ENCODE measurements at places on chromosomes 1 and 21. TPM values are rescaled to one million over a fixed set of nuclear protein-coding genes. Genes with fewer than 3 reads are reported as not detected.

DNA sequence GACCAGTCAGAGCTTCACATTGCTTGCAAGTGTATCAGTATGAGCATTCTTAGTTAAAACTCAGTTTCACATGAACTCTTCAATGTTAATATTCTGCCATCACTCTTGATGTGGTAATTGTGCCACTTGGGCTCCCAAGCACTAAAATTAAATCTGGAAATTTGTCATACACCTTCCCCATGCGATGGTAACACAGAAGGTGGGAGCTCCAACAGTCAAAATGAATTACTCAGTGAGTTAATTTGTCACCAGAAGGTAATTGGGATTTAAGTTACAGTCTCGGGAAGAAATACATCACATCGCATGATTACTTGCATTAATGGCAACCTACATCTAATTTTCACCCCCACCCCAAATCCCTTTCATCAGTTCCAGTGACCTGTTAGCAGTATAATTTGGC is 376.5 kb upstream of the DAB1 start:
- no peak for DNase-seq

DNA sequence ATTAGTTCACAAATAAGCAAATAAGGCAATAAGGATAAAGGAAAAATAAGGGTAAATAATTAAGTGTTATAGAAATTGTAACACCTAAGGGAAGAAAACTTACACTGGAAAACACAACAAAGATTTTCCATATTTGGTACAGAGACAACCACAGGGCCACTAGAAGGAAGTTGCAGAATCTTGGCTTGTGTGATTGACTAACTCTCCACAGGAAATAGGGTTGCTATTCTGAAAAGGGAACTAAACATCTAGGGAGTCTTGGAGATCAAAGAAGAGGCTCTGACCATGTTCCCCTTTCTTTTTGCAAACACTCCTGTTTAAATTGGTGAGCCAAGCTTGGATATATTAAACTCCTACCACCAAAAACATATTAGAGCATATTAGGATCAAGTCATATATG is 59.1 kb downstream of the APCS start:
- no peak for DNase-seq

DNA sequence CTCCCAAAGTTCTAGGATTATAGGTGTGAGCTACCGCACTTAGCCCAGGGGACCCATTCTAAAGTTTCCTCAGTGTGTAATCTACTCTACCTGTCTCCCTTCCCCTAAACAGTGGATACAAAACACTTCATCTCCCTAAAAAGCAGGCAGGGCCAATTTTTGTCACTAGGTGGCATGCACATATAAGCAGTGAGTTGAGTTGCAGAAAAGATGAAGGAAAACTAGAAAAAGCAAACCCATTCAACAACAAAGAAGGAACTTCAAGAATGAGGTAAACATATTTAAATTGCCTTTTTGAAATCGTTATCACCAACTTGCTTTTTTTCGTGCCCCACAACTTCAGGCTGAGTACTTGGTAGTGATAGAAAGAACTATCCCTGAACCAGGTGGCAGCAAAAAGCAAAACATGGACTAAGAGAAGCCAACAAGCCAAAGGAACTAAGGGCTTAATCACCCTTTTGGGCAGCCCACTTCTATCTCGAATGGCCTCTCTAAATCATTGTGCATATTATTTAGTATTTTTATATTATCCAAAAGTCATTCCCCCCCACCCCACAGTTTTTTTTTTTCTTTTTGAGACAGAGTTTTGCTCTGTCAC is 19.7 kb upstream of the ALDH9A1 start:
- DNase-seq, result peak; percentile 32

DNA sequence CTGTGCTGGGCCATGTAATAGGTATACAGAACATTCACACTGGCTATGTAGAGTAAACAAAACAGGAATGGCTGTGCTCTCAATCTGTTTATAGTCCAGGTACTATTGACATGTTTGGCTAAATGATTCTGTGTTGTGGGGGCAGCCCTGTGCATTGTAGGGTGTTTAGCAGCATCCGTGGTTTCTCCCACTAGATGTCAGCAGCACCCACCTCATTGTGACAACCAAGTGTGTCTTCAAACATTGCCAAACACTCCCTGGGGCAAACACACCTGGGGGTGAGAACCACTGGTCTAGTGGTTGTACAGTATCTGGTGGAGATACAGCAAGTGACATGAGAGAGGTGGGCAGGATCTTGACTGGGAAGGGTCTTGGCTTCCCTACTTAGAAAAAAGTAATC is 80.4 kb upstream of the SPATA6 start:
- no peak for DNase-seq

DNA sequence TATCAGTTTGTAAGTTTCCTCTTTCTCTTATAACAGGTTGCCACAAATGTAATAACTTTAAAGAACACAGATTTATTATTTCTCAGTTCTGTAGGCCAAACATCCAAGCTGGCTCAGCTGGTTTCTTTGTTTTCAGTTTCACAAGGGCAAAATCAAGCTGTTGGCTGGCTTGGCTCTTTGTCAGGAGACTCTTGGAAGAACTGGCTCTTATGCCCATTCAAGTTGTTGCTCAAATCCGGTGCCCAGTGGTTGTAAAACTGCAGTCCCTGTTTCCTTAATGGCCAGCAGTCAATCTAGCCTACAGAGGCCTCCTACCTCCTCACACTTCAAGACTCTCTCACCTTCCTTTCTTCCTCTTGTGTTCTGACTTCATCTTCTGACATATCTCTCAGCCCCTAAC is 1171.0 kb downstream of the MRPL39 start:
- DNase-seq, result no peak

The CFAP107 gene
- 0.07 TPM for polyA plus RNA-seq

GRCh38 chr1:46582972-46583371 is 21.1 kb downstream of the MKNK1 start:
- no peak for DNase-seq

- DNase-seq, result no peak
Observed at GRCh38 chr1:187903223-187903622, 1074.5 kb downstream of the PLA2G4A start.

DNA sequence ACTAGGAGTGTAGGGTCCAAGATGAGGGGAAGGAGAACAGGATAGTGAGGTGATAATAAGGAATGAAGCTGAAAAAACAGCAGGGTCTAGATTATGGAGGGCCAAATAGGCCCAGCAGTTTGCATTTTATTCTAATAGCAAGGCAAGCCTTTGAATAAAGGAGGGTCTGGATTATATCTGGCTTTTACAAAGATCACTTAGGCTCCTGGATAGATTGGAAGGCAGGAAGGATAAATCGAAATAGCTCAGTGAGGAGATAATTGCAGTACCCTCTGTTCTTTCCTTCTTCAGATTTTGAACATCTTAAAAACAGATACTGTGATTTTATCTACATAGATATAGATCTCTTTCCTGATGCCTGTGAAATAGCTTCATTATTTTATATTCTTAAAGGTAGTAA is 53.8 kb upstream of the PTGFR start:
- no peak for DNase-seq

DNA sequence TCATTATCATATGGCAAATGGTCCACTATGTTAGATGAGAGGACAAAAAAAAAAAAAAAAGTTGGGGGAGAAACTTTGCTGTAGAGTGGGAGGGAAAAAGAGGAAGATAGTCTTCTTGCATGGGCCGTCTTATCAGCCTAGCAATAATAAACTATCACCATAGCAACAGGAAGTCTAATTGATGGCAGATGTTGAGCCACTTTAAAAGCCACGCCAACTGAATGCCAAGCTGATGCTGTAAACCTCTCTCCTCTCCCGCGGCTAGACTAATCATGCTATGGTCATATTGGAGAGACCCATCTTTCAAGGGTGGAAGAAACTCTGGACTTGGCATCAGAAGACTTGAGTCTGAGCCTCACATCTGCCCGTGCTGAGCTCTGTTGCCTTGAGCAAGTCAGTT is 122.2 kb upstream of the HOOK1 start:
- no peak for DNase-seq

DNA sequence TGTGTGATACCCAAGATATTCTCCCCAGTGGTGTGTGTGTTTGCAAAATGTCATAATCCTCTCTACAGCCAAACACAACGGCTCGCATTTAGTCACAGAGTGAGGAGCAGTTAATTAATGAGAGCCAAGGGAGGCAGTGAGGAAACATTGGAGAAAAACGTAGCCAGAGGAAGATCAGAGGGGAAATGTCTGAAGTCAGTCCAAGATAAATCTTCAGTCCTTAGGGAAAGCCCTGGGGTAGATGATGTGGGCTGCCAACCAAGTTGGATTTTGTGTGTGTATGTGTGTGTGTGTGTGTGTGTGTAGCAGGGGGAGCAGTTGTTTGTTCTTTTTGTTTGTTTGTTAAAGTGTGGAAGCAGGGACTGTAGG is 201.0 kb upstream of the PTBP2 start:
- DNase-seq, result peak; percentile 48

DNA sequence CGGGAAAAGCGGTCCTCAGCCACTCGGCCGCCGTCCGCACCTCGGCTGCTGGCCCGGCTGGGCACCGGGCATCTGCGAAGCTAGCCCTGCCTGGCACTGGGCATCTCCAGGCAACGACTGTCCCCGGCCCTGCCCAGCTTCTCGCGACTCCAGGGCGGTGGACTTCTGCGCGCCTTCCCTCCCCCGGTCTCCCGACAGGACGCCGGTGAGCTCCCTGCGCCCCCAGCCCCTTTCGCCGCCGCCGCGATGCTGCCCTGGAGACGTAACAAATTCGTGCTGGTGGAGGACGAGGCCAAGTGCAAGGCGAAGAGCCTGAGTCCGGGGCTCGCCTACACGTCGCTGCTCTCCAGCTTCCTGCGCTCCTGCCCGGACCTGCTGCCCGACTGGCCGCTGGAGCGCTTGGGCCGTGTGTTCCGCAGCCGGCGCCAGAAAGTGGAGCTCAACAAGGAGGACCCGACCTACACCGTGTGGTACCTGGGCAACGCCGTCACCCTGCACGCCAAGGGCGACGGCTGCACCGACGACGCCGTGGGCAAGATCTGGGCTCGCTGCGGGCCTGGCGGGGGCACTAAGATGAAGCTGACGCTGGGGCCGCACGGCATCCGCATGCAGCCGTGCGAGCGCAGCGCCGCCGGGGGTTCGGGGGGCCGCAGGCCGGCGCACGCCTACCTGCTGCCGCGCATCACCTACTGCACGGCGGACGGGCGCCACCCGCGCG is 514 bp downstream of the FAM43B start:
- no peak for DNase-seq

DNA sequence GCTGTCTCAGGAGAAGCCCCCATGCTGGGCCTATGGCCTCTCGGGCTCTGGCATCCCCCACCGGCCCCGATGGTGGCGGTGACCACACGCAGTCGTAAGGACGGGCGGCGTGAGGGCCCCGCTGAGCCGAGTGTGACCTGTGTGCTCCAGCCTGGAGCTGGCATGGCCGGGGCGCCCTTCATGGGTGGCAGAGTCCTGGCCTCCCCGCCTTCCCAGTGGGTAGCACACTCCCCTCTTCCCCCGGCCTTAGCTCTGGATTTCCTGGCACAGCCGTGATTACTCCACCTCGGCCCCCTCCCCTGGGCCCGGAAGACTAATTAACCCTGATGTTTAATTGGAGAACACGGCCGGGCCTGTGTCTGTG is 44.6 kb downstream of the SLX9 start:
- no peak for DNase-seq

The TSPEAR gene
- polyA plus RNA-seq, result 0.44 TPM

The LAMB3 gene
- polyA plus RNA-seq, result 0.35 TPM

DNA sequence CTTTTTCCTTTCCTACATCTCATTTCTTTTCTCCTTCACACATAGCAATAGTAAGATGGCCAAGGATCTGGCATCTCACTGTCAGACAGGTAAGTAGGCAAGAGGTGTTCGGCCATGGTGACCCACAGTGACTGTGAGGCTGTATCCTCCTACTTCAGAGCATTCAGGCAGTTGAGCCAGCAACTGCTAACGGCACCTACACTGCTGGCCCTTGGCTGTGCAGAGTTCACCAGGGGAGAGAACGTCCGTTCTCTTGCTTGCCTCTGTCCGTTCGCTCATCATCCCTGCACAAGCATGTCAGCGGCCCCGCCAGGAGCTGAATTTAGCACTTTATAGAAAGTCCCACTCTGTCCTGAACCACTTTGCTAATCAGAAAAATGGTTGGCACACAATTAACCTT is 113.6 kb downstream of the GREM2 start:
- no peak for DNase-seq

The LCE2A gene
- not detected for polyA plus RNA-seq

DNA sequence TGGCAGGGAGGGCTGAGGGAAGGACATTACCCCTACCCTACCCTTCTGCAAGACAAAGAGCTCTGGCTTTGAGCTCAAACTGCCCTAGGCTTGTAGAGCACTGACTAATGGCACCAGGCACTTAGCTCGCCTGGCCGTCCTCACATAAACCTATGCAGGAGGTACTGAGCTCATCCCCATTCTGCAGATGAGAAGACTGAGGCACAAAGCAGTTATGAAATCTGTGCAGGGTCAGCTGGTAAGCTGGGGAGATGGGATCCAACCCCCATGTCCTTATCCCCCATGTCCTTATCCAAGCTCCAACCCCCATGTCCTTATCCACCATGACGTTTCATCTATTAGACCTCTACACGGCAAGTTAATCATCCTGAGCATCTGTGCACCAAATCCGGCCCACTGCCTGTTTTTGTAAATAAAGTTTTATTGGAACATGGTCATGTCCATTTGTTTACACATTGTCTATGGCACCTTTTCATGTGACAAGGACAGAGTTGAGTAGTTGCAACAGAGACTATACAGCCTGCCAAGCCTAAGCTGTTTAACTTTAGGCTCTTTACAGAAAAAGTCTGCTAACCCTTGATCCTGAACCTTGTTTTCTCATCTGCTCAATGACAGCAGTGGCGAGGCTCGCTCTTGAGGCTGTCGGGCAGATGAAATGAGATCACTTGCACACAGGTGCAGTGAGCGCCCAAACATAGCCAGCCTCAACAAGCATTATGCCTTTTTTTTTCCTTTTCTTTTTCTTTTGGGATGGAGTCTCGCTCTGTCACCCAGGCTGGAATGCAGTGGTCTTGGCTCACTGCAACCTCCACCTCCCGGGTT is 86.8 kb downstream of the FBXO2 start:
- no peak for DNase-seq

- DNase-seq, result no peak
Observed at GRCh38 chr1:147634645-147635044, 35.7 kb downstream of the ACP6 start.

- DNase-seq, result no peak
Observed at GRCh38 chr21:33977017-33977720, 61.6 kb upstream of the ATP5PO start.

Measured in left renal pelvis (tissue), 4 donors.